SK-N-SH (cell line): ENCODE measurements at places on chromosomes 7 and 10. TPM values are rescaled to one million over a fixed set of nuclear protein-coding genes. Genes with fewer than 3 reads are reported as not detected.

GRCh38 chr10:73810735-73811465 lies 498 bp downstream of the NDST2 start:
- H3K4me3 ChIP-seq: peak overlapping the region; percentile 86
- no peaks in the 10 kb centered on the region for H3K27me3 ChIP-seq
- DNase-seq: no peak
- H3K27ac ChIP-seq: peak overlapping the region; percentile 63; the same call in 1 of the 2 replicates

DNA sequence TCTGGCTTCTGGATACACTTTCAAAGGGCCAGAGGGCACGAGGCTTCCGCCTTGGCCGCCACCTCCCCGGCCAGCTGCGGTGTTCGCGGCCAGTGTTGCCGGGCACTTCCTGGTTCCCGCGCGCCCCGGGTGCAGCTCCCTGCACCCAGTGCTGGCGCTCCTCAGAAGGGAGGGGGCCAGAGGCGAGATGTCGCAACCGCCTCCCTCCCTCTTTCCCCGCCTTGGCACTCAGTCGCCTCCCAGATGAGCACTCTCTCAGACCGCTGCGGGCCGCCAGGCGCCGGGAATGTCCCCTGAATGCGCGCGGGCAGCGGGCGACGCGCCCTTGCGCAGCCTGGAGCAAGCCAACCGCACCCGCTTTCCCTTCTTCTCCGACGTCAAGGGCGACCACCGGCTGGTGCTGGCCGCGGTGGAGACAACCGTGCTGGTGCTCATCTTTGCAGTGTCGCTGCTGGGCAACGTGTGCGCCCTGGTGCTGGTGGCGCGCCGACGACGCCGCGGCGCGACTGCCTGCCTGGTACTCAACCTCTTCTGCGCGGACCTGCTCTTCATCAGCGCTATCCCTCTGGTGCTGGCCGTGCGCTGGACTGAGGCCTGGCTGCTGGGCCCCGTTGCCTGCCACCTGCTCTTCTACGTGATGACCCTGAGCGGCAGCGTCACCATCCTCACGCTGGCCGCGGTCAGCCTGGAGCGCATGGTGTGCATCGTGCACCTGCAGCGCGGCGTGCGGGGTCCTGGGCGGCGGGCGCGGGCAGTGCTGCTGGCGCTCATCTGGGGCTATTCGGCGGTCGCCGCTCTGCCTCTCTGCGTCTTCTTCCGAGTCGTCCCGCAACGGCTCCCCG lies at the start of gene FFAR4:
Gene FFAR4, plus strand, starts transcription at position 231 of the 842 bp plus-strand sequence. Its CDS starts 56 bp downstream, at position 287.
- H3K27ac ChIP-seq: no peak within 1 kb of the TSS
- peaks cover 46% of the 10 kb centered on the region; the same call in 1 of the 2 replicates for H3K27me3 ChIP-seq
- no peaks in the 10 kb centered on the region; the same call in 1 of the 2 replicates for H3K4me1 ChIP-seq
- H3K36me3 ChIP-seq: no peaks in the 10 kb centered on the region

DNA sequence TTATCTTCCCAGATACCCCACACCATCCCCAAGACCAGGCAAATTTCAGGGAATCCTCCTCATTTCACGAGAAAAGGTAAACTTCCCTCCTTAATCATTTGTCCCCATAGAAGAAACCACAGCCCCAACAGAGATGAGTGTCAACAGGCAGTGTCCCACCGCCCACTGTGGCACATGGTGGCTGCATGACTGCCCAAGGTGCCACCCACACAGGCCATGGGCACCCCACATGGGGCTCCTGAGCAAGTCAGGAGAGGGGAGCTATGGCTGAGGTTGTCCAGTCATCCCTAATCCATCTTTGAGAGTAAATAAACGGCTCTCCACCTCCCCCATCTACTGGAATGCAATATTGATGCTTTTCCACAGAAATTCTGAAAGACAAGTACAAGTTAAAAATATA lies 44.1 kb downstream of the ANTXRL start:
- H3K4me3 ChIP-seq: no peak overlapping the region
- DNase-seq: no peak
- no peak overlapping the region for H3K27ac ChIP-seq
- no peaks in the 10 kb centered on the region for H3K36me3 ChIP-seq
- no peaks in the 10 kb centered on the region for H3K27me3 ChIP-seq

DNA sequence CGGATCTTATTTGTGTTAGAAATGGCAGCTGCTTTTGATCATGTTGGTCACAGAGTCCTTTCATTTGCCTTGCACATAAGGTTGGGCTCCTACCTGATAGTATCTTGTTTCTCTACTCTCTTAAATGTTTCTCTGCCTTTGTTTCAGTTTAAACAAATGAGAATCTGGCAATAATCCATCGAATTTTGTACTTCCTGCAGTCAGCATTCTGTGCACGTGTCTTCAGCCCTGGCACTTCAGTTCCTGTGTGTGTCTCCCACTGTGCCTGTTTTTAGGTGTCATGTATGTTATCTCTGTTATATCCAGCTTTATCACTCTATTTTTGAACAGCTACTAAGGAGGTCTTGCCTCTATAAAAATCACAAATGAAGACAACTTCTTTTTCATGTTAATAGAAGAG lies 28.4 kb upstream of the PTER start:
- DNase-seq: peak; percentile 8
- no peak overlapping the region for H3K4me3 ChIP-seq
- H3K4me1 ChIP-seq: no peaks in the 10 kb centered on the region
- no peak overlapping the region for H3K27ac ChIP-seq

PNLIPRP2 gene
- not detected in 2 replicates for polyA plus RNA-seq

DNA sequence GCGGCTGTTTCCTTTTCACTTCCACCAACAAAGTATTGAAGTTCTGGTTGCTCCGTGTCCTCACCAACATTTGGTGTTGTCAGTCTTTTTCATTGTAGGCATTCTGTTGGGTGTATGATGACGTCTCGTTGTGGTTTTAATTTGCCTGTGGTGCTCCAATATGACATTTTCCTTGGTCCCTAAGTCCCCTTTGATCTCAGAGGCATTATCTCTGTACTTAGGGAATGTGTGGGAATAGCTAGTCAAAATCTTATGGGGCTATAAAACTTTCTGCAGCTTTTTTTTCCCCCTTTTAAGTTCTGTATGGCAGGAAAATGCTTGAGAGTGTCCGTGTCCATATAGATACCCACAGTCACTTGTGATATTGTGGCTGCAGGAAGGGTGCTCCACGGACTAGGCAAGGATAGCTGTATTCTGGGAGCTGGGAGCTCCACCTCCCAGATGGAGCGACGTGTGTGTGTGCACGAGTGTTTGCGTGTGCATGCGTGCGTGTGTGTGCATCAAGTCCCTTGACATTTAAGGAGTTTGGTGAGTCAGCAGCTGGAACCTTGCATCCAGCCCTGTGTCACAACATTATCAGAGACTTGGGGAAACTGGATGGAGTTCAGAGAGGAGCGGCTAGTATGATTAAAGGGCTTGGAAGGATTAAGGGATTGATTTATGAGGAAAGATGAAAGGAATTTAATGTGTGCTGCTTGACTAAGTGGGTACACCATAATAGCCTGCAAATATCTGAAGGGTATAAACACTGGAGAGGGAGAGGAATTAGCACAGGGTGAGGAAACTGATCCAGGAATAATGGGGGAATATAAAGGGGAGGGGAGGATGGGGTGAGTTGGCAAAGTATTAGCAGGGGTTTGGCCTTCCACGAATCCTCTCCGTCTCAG lies 66.8 kb downstream of the LRMDA start:
- DNase-seq: no peak
- H3K27me3 ChIP-seq: no peaks in the 10 kb centered on the region
- H3K36me3 ChIP-seq: no peaks in the 10 kb centered on the region
- H3K4me3 ChIP-seq: no peak overlapping the region

EPHA1 gene
- 0.26 and 0.49 TPM in 2 replicates for polyA plus RNA-seq

DRGX gene
- 0.11 TPM in 1 of 2 replicates, not detected in the other for polyA plus RNA-seq

LMOD2 gene
- 0.05 TPM in 1 of 2 replicates, not detected in the other for polyA plus RNA-seq

LRRD1 gene
- polyA plus RNA-seq: 0.03 TPM in 1 of 2 replicates, not detected in the other

DNA sequence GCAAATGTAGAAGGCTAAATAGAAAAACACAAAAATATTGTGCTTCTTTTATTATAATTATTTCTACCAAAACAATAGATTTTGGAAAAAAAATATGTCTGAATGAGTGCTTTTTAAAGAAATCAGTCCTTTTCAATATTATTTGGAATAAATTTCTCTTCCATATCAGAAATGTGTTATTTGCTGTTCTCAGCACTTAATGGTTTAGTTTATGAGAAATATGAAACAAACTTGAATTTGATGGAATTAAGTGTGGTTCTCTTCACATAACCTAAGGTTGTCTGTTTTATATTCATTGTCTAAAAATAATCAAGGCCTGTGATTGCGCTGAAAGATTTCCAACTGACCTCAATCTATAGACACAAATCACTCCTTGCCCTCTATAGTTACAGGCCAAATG lies 203.0 kb downstream of the COBL start:
- peaks cover 31% of the 10 kb centered on the region; the same call in 1 of the 2 replicates for H3K27me3 ChIP-seq
- no peak overlapping the region for H3K27ac ChIP-seq
- no peak for DNase-seq
- no peaks in the 10 kb centered on the region for H3K36me3 ChIP-seq
- no peaks in the 10 kb centered on the region for H3K4me1 ChIP-seq

DNA sequence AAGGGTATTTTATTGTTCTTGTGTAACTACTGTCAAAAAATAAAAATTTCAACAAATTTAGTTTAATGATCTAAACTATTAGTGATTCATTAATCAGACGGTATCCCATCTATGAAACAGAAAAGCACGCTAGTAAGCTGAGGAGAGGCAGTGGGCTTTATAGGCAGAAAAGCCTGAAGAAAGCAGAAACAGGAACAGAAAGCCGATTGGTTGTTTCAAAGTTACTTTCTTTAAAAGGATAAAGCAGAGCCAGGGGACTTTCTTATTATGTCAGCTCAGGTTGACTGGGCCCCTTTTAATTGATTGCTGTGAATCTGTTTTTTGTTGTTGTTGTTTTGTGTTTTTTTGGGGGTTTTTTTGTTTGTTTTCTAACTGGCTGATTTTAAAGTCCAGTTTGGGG lies 105.5 kb downstream of the TES start:
- no peaks in the 10 kb centered on the region for H3K27me3 ChIP-seq
- H3K36me3 ChIP-seq: no peaks in the 10 kb centered on the region
- H3K4me3 ChIP-seq: no peak overlapping the region
- peaks cover 22% of the 10 kb centered on the region for H3K4me1 ChIP-seq
- DNase-seq: no peak

GRCh38 chr7:130475776-130476175 lies 16.1 kb upstream of the MEST start:
- DNase-seq: no peak
- no peaks in the 10 kb centered on the region for H3K36me3 ChIP-seq
- H3K4me3 ChIP-seq: no peak overlapping the region
- H3K27me3 ChIP-seq: no peaks in the 10 kb centered on the region
- no peak overlapping the region for H3K27ac ChIP-seq

DNA sequence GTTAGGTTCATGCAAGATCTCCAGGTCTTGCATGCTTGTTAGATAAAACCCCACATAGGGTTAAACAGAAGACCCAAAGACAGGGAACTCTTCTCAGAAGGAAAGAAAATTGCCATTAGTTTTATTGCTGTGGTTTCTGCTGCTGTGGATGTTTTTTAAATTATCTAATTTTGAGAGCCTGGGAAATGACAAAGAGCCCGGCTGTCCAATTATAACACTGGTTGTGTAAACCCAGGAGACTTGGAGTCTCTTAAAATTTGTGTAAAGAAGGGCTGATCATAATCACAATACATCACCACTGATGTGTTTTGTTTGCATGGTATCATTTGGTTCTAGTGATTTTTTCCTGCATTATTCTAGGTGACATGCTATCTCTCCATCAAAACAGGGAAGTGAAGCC lies 246.5 kb upstream of the MYO3A start:
- DNase-seq: no peak
- no peaks in the 10 kb centered on the region for H3K27me3 ChIP-seq
- no peaks in the 10 kb centered on the region; the same call in 1 of the 2 replicates for H3K4me1 ChIP-seq
- no peaks in the 10 kb centered on the region for H3K36me3 ChIP-seq

DNA sequence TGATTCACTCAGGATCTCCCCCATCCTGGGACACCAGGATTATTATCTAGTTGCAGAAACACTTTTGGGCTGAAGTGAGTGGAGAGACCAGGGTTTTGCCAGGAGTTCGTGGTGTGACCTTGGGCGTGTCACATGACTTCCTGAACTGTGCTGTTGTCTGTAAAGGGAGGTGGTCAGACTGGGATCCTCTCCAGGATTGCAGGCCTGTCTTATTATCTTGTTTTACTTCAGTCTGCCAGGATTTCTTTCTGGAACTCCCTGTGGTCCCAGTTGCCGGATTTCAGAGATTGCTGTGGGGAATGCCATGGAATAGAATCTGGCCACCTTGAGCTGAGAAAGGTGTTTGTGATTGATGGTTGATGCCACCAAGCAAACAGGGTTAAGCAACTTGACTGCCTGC lies 35.8 kb downstream of the CRCP start:
- no peak overlapping the region for H3K4me3 ChIP-seq
- peaks cover 20% of the 10 kb centered on the region for H3K36me3 ChIP-seq

GRCh38 chr10:122162671-122163173 lies 108.4 kb upstream of the BTBD16 start:
- H3K27me3 ChIP-seq: no peaks in the 10 kb centered on the region
- peak; percentile 71 for DNase-seq
- no peaks in the 10 kb centered on the region for H3K4me1 ChIP-seq
- H3K36me3 ChIP-seq: no peaks in the 10 kb centered on the region; the same call in 1 of the 2 replicates
- no peak overlapping the region for H3K27ac ChIP-seq
- peak overlapping the region; percentile 75 for H3K4me3 ChIP-seq

- no peak overlapping the region for H3K27ac ChIP-seq
- H3K27me3 ChIP-seq: peaks cover 23% of the 10 kb centered on the region
- no peaks in the 10 kb centered on the region for H3K36me3 ChIP-seq
- no peak for DNase-seq
- no peaks in the 10 kb centered on the region for H3K4me1 ChIP-seq
Measured at GRCh38 chr10:43233601-43234430, 33.0 kb downstream of the RASGEF1A start.

PPIF gene
- 73.8 and 85.9 TPM in 2 replicates for polyA plus RNA-seq

GRCh38 chr10:32961343-32961894 lies 3.4 kb upstream of the ITGB1 start:
- DNase-seq: no peak
- peaks cover 3% of the 10 kb centered on the region for H3K36me3 ChIP-seq
- 0 out of 2 replicates have a peak overlapping the region, but pooled peaks have one; percentile 4 for H3K4me3 ChIP-seq
- H3K27ac ChIP-seq: peak overlapping the region; percentile 70

GRCh38 chr7:36995776-36996175 lies 271.5 kb upstream of the AOAH start:
- no peak overlapping the region for H3K4me3 ChIP-seq
- no peaks in the 10 kb centered on the region for H3K4me1 ChIP-seq
- no peaks in the 10 kb centered on the region for H3K36me3 ChIP-seq
- H3K27me3 ChIP-seq: no peaks in the 10 kb centered on the region
- no peak overlapping the region for H3K27ac ChIP-seq
- no peak for DNase-seq

GRCh38 chr10:101506829-101507661 lies 81.0 kb downstream of the POLL start:
- no peak for DNase-seq
- peaks cover 4% of the 10 kb centered on the region for H3K4me1 ChIP-seq
- H3K4me3 ChIP-seq: no peak overlapping the region
- H3K27ac ChIP-seq: no peak overlapping the region

GRCh38 chr10:105189463-105189800 lies 548.3 kb downstream of the SORCS3 start:
- H3K27ac ChIP-seq: no peak overlapping the region
- H3K27me3 ChIP-seq: no peaks in the 10 kb centered on the region
- no peak for DNase-seq

- no peak for DNase-seq
- H3K27ac ChIP-seq: no peak overlapping the region
- H3K27me3 ChIP-seq: no peaks in the 10 kb centered on the region
- H3K4me3 ChIP-seq: no peak overlapping the region
Measured at GRCh38 chr7:103702982-103703381, 257.0 kb upstream of the SLC26A5 start.
